ENCODE measurements at places on chromosomes 3 and 15.

GRCh38 chr3:72565593-72565992 lies 282.7 kb downstream of the SHQ1 start:
- no peak for DNase-seq

DNA sequence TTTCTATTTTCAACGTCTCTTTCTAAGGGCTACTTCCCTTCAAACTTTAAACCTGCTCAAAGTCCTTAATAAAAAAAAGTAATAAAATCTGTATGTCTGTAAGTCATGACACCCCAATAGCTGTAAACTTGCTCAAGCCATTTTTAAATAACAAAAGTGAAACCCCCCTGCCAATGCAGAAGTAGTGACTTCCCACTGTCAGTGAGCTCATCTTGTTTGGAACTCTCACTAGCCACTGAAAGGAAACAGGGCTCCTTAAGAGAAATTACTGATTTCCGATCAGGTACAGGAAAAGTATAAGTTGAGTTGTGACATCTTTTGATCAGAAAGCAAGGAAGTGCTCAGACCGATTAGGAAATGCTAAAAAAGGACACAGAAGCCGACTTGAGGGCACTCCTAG lies 27.6 kb upstream of the GPR171 start:
- DNase-seq = no peak

DNA sequence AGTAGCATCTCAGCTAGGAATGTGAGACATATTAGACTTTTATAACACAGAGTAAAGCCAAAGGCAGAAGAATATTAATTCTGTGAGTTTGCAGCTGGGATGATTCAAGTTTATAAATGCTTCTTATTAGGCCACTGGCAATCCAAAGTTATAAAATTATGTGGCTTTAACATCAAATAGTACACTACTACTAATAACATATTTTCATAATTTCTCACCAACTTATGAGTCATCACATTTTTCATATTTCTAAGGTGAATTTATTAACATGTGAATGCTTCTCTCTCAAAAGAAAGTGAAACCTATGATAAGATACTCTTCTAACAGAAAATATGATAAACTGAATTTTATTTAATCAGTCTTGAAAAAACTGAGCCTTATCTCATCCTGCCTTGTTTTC lies 1348.2 kb upstream of the ALCAM start:
- no peak for DNase-seq

GRCh38 chr3:169390271-169390670 lies 273.2 kb downstream of the MECOM start:
- no peak for DNase-seq

DNA sequence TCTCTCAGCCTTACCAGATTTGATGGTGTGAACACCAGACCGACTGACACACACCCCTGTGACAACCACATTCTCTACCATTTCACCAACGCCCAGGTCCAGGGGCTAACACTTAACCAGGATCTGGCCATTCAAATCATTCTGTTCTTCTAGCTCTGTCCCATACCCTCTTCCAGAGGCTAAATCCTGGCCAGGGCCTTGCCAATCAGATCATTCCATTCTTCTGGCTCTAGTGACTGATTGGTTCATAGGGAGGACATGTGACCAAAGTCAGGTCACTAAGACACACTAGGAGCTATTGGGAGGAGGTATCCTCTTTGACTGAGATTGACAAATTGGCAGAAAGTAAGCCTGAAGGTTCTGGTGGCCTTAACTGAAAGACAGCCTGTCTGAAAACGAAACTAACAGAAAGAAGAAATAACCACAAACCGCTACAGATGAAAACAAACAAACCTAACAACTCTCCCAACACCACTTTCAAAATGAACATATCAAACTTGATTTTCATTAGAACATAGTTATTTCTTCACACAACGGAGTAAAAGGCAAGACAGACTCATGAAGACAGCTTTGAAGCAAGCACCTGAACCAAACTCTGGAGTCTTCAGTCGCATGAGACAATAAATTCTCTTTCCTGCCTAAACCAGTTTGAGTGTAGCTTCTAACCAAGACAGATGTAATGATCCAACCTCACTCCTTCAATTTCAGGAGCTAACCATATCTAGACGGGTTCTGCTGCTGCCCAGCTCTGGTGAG lies 68.5 kb downstream of the TRANK1 start:
- no peak for DNase-seq

DNA sequence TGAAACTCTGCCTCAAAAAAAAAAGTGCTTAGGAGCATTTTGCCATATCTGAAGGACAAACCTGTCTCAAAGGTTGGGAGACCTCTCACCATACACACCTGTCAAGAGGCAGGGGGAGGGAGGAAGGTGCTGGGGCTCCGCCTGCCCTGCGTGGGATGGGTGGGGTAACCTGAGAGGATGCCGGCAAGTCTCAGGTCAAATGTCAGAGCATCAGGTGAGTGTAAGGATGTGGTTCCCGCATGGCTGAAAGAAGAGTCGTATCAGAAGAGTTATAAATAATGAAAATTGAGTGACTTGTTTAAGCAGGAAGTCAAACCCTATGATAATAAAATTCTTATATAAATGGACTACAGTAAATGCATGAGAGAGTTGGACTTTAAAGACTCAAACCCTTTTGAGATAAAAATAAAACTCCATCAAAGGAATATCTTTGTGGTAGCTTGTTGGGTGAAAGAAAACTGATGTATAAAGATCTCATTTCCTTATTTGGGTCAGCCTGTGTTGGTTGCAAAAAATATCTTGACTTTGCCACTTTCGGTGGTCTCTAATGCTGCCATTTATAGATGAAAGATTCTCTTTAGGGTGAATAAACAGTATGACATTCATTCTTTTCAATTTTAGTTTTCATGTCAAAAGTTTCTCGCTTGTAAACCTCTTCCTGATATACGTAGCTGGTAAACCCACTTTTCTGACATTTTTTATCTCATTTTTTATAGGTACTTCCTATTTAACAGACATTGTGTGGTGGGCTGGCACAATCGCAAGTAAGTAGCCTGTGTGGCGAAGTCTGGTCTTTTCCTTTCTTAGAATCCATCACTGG lies 23.8 kb downstream of the NIPA1 start:
- no peak for DNase-seq

DNA sequence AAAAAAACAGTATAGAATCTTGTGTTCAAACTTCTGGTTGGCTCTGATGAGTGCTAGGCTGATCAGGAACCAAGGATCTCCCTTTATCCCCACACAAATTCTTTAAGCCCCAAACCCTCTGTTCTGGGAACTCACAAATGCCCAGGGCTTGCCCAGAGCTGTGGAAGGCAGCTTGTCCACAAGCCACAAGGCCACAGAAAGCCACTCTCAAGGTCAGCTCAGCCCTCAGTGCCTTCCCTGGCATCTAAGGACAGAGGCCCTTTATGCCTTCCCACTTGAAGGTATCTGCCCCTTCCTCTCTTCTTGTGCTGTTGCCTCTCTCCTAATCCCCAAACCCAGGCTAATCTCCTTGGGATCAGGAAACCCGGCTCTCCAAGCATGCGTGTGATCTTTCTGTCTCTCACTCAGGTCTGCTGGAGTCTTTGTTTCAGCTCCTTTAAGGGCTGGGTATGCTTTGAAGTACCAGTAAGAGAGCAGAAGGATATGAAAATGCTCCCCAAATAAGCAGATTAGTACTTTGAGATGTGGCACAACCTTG lies 145.0 kb upstream of the TRIM42 start:
- no peak for DNase-seq

- DNase-seq = no peak
Observed at GRCh38 chr3:20322085-20322484, 136.1 kb upstream of the SGO1 start.

GRCh38 chr3:26074080-26074479 lies 284.2 kb downstream of the OXSM start:
- DNase-seq = no peak

- DNase-seq = no peak
Observed at GRCh38 chr3:187900993-187901755, 155.9 kb upstream of the BCL6 start.

DNA sequence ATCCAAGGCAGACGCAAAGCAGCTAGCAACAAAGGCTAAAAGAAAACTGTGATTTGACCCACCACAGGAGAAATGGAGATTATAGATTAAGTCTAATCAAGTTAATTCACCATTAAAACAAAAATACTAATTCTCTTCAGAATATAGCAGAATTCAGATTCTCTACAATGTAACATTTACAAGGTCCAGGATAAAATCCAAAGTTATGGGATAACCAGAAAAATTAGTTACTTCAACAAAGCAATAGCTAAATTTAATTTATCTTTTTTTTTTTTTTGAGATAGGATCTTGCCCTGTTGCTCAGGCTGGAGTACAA lies 284.6 kb upstream of the MANF start:
- DNase-seq = no peak

- no peak for DNase-seq
Observed at GRCh38 chr3:60047426-60048200, 997.8 kb upstream of the CFAP20DC start.

DNA sequence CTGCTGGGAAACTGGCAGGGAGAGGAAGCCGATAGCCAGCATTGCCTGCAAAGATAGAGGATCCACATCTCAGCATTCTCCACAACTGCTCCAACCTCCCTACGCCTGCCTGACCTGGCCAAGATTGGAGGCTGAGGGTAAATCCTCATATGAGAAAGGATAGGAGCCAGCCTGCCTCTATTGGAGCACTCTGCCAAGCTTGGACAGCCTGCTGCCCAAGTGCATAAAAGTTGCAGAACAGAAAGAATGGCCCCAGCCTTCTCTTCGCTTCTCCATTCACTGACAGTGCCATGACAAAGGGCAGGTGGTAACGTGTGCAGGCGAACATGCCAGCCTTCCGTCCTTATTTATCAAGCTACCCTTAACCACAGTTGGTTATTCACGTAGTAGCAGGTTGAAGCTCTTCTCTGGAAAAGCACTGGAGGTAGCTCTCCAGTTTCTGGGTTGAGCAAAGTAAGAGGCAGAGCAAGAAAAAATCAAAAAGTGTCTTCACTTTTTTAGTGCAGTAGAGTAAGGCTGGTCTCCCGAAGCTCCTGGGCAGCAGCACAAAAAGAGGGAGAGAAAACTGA lies 4.3 kb downstream of the BMF start:
- no peak for DNase-seq

DNA sequence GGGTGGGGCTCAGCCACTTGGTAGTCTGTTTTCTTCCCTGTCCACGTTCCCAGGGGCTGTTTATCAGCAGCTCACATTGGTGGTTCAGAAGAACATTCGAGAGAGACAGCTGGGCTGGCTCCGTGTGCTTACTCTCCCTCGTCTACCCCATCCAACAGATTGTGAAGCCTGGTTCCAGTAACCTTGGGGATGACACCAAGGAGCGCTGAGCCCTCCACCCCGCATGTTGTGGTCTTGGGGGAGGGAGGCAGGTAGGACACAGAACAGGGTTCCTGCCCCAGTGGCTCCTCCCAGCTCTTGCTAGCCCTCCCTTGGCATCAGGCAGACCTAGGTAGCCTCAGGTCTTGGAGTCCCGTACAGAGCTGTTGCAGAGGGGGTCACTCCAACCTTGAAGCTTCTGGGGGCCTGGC lies 33.1 kb downstream of the KLF13 start:
- DNase-seq = no peak

GRCh38 chr3:30142946-30143345 lies 463.5 kb upstream of the TGFBR2 start:
- no peak for DNase-seq

DNA sequence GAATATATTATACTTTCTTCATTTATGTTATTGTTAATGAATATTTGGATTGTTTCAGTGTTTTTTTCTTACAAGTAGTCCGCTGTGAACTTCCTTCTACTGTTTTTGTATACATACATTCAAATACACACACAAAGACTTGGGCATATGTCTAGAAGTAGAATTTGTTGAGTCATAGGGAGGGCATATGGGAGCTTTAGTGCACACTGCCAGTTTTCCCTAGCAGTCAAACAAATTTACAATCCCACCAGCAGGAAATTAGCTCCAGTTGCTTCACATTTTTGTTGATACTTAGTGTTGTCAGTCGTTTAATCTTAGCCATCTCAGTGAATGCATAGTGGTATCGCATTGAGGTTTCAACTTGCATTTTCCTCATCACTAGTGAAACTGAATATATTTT lies 492.3 kb downstream of the DIPK2A start:
- DNase-seq = no peak

GRCh38 chr3:49700453-49701128 lies 11.2 kb downstream of the RNF123 start:
- DNase-seq = no peak

DNA sequence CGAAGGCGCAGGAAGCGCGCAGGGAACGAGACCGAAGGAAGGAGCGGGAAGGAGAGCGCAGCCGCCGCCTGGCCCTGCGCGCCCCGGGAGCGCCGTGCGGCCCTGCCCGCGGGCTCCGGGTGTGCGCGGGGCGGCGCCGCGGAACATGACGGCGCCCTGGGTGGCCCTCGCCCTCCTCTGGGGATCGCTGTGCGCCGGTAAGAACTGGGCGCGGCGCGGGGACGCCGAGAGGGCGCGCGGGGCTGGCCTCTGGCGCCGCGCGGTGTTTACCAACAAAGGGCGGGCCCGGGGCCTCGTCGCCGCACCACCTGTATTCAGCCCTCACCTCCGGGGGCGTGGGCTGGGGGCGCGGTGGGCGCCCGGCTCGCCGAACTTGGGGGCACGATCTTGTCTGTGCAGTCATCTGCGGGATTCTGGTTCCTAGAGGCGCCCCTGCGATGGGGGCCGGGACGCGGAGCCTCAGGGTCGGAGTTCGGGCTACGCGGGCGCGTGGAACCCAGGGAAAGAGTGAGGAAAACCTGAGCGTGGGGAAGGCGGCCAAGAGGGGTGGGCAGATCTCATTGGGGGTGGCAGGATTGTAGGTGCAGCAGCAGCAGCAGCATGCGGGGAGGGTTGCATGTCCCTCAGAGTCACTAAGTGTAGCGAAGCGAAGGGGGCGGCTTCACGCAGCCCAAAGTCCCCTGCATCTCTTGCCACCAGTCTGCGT lies 641 bp downstream of the ACVR2B start:
- DNase-seq = peak; percentile 42

DNA sequence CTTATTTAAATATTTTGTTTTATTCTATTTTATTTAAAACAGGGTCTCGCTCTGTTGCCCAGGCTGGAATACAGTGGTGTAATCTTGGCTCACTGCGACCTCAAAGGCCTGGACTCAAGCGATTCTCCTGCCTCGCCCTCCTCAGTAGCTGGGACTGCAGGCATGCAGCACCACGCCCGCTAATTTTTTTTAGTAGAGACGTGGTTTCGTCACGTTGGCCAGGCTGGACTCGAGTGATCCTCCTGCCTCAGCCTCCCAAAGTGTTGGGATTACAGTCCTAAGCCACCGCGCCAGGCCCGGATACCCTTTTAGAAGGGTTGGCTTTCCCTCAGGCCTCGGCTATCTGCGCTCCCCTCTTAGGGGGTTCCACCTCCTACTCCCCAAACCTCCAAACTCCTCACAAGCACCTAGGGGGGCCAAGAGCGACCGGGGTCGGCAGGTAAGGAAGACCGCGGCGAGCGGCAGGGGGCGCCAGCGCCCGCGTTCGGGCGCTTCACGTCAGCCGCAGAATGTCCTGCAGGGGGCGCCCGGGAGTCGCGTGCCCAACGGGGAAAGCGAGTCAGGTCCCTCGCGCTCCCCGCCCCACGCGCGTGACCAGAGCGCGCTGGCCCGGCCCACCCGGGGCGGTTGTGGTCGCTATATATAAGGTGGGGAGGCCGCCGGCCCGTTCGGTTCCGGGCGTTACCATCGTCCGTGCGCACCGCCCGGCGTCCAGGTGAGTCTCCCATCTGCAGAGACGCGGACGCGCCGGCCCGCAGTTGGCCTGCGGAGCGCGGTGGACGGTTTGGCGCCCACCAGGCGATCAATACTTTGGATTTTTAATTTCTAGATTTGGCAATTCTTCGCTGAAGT lies 51.8 kb upstream of the GATM start:
- DNase-seq = peak; percentile 77
